NCI-H1436 treated with DMSO at 0.1 percent for 48 hours (cell line): ENCODE measurements at places on chromosomes 1 and 21.

DNA sequence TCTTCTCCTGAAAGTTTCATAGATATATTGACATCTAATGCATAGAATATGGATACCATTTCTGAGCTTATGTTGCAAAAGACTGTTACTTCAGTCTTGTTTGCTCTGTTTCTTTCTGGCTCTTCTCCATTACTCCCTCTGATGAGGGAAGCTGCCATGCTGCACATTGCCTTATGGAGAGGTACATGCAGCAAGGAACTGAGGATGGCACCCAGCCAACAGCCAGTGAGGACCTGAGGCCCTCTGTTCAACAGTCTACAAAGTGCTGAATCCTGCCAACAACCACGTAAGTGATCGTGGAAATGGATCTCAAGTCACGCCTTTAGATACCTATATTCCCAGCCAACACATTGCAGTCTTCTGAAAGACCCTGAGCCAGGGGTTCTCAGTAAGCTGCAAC lies 66.6 kb upstream of the ADAMTS5 start:
- DNase-seq: no peak

GRCh38 chr1:181918880-181919525 lies 142.5 kb downstream of the ZNF648 start:
- DNase-seq: no peak

DNA sequence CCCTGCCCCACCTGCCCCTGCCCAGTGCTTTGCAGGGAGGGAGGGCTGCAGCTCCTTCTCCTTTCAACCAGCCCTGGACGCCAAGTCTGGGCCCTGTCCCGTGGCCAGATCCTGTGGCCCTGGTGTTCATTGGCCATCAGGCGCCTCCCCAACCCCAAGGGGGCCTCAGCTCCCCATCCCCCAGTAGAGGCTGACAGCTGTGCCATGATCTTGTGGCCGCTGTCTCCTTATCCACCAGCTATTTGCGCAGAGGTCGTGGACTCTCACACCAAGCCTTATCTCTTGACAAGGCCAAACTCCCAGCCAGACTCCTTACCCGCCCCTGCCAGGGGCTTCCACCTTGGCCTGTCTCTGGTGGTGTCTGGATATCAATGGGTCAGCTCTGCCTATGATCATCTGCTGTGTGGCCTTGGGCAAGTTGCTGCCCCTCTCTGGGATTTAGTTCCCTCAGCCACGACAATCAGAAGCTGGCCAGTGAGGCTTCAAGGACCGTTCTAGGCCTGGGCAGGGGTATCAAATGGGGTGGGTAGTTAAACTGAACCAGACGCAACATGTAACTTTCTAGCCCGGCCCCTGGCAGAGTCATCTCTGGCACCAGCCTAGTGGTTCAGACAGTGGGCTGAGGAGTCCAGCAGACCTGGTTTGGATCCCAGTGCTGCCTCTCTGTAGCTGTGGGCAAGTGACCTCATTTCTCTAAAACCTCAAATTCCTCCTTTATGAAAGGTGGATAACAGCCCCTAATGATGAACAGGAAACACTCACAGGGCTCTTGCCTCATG lies 3.3 kb upstream of the COL8A2 start:
- DNase-seq: no peak

- DNase-seq: no peak
These were observed 47.6 kb upstream of the LRP8 start for GRCh38 chr1:53375440-53375839.

DNA sequence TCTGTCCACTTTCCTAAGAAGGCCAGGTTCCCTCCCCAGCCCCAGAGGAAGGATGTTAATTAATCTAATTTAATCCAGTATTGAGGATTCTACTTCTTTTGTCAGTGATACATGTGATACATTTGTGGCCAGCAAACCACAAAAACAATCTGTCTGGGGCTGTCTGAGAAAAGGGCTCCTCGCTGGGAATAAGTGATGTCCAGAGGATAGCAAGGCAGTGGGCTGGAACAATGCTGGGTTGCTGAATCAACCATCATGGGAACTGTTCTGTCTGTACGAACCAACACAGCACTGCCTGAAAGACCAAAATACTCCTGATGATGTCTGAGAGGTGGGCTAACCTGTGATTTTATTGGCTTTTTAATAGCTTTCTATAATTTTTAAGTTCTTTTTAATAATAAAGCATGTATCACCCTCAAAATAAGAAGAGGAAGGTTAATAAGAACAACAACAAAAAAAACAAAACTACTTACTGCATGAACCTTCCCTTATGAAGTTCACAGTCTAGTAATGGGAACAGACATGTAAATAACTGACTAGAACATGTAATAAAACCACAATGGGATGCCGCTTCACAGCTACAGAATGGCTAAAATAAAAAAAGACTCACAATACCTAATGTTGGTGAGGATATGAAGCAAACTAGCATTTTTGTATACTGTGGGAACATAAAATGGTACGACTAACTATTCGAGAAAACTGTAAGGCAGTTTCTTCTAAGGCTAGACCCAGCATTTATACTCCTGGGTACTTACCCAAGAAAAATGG lies 11.4 kb upstream of the ADAR start:
- no peak for DNase-seq

GRCh38 chr1:147168626-147169058 lies 3.6 kb downstream of the PRKAB2 start:
- no peak for DNase-seq

GRCh38 chr1:109649491-109649914 lies 6.4 kb upstream of the GSTM4 start:
- DNase-seq: no peak

DNA sequence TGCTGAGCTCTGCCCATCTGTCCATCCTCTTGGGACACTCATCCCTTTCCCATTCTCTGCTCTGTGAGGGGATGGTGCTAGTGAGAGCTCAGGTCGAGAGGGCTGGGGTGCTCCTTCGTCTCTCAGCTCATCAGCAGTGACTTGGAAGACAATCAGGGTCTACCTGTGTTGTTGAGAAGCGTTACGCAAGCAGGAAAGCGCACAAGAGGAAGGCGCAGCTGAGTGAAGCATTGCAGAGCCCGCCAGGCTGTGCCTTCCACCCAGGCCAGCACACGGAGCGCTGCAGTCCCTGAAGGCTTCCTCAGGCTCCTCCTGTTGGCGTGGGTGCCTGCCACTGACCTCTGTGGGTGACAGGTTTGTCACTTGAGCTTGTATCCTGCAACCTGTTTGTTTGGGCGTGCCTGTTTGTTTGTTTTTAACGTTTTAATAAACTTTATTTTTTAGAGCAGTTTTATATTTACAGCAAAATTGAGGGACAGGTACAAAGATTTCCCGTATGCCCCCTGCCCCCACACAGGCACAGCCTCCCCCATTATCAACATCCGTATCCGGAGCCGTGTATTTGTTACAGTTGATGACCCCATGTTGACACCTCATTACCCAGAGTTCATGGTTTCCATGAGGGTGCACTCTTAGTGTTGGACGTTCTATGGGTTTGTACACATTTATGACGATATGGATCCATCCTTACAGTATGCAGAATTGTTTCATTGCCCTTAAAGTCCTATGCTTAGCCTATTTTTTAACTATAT lies 36.7 kb downstream of the ADARB1 start:
- no peak for DNase-seq

GRCh38 chr1:244887281-244887680 lies 22.9 kb upstream of the HNRNPU start:
- no peak for DNase-seq

- no peak for DNase-seq
These were observed 111.0 kb downstream of the ZMYM4 start for GRCh38 chr1:35379317-35380000.

DNA sequence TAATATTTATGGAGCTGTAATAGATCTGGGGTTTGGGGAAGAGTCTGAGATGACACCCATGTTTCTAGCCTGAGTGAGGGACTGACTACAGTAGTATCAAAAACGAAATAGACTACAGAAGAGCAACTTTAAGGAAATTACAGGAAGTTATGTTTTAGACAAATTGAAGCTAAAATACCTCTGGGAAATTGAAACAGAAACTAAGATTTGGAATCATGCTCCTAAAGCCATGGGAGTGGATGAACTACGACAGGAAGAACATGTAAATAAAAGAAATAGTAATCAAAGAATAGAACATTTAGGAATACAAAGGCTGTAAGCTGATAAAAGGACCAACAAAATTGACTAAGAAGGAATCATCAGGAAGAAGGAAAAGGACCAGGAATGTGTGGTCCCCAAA lies 68.9 kb downstream of the KIAA0319L start:
- DNase-seq: no peak
